ENCODE measurements at places on chromosomes 6 and 20. TPM values are rescaled to one million over a fixed set of nuclear protein-coding genes. Genes with fewer than 3 reads are reported as not detected.

CLIC5 gene
- 1.5 TPM for total RNA-seq

- peaks cover 32% of the 10 kb centered on the region for H3K4me1 ChIP-seq
- H3K27me3 ChIP-seq = no peaks in the 10 kb centered on the region
- peaks cover 18% of the 10 kb centered on the region for H3K36me3 ChIP-seq
- no peak overlapping the region for H3K4me3 ChIP-seq
- H3K27ac ChIP-seq = no peak overlapping the region
Measured at GRCh38 chr20:50953196-50953595, 5.1 kb downstream of the DPM1 start.

DNA sequence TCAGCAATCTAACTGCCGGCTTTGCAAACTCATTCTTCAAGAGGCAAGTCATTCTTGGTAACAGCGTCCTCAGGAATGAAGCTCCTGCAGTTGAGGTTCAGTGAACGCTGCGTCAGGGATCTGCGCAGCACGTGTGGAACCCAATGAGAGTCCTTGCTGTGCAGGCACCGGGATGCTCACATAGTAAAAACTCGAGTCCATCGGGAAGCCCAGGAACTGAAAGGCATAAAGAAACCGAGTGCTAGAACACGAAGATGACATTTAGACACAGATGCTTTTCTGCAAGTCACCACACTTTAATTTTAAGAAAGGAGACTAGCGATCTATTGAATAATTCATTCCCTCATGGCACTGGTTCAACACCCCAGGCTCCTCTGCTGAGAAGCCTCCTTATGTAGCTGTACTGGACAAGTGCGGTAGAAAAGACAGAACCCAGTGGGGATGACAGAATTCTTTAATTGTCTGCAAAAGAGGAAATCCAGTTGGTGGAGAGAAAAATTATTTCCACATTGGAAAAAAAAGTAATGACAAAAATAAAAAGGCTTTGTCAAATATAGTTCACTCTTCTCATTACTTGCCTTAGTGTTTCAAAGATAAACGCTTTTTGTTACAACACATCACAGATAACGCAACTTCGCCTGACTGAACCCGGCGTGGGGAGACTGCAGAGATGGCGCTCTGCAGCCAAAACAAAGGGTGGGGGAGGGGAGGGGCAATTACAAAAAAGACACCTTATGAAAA lies 1.9 kb upstream of the AFDN start:
- H3K4me1 ChIP-seq = peaks cover 14% of the 10 kb centered on the region
- H3K27me3 ChIP-seq = peaks cover 55% of the 10 kb centered on the region
- H3K4me3 ChIP-seq = no peak overlapping the region
- no peak for DNase-seq

DNA sequence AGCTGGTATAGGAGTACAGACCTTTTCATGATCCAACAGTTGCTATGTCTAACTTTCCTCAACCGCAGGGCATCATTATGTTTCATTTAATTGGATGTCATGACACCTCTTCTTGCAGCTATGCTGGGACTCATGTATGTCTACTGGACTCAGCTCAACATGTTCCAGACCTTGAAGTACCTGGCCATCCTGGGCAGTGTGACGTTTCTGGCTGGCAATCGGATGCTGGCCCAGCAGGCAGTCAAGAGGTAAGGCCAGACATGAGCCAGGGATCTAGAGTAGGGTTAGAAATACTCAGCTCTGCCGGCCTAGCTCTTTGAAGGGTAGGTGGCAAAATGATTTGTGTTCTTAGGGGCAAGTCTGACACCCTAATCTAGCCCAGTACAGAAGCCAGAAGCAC lies 25.2 kb downstream of the GHRH start:
- no peaks in the 10 kb centered on the region for H3K4me1 ChIP-seq
- H3K4me3 ChIP-seq = no peak overlapping the region
- H3K27me3 ChIP-seq = no peaks in the 10 kb centered on the region

DNA sequence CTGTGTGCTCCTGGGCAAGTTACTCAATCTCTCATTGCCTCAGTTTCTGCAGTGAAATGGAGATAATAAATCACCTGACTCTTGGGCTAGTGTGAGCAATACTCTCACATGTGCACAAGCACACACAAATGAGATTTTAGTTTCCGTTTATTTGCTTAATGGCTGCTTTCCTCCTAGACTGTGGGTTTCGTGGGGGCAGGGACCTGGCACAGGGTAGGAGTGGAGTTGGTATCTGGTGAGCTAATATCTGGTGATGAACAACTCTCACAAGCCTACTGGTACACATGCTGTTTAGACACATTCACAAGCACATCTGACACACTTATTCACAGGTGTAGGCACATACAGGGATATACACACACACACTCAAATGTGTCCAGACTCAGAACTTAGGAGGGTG lies 73.8 kb downstream of the TOX2 start:
- H3K4me1 ChIP-seq = peaks cover 9% of the 10 kb centered on the region
- H3K27ac ChIP-seq = no peak overlapping the region
- H3K36me3 ChIP-seq = no peaks in the 10 kb centered on the region
- no peaks in the 10 kb centered on the region for H3K27me3 ChIP-seq
- no peak overlapping the region for H3K4me3 ChIP-seq

Measured in activated naive CD4-positive, alpha-beta T cell treated with anti-CD3 and anti-CD28 coated beads for 36 hours (primary cell).